ENCODE measurements at places on chromosomes 16 and 17.
A peak's percentile ranks its signal among the peaks of the same experiment; 100 is the strongest.

DNA sequence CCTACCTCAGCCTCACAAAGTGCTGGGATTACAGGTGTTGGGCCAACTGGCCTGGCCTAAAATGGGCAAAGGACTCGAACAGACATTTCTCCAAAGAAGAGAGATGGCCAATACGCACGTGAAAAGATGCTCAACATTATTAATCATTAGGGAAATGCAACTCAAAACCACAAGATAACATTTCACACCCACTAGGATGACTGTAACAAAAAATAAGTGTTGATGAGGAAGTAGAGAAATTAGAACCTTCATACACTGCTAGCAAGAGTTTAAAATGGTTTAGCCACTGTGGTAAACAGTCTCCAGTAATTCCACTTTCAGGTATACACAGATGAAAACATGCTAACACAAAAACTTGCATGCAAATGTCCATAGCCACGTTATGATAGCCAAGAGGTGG is 5.7 kb downstream of the TMED6 start:
- no peak for DNase-seq

DNA sequence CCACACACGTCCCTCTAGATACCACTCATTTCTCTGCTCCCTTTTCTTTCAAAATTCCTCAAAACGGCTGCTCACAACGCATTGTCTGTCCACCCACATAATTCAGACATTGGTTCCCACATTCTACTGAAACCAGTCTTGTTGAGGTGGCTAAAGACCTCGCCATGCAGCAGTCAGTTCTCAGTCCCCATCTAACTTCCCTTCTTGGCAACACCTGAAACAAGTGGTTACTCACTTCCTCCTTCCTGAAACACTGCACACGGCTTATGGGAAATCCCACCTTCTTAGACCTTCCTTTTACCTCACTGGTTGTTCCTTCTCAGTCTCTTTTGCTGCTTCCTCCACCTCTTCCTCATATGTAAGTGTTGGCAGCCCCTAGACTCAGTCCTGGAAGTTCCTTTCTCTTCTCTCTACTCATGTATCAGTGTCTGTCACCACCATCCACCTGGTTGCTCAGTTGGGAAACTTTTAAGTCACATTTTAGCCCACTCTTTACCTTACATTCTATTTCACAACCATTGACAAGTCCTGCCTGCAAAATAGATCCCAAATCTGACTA is 277.1 kb downstream of the CEP112 start:
- DNase-seq, result no peak

DNA sequence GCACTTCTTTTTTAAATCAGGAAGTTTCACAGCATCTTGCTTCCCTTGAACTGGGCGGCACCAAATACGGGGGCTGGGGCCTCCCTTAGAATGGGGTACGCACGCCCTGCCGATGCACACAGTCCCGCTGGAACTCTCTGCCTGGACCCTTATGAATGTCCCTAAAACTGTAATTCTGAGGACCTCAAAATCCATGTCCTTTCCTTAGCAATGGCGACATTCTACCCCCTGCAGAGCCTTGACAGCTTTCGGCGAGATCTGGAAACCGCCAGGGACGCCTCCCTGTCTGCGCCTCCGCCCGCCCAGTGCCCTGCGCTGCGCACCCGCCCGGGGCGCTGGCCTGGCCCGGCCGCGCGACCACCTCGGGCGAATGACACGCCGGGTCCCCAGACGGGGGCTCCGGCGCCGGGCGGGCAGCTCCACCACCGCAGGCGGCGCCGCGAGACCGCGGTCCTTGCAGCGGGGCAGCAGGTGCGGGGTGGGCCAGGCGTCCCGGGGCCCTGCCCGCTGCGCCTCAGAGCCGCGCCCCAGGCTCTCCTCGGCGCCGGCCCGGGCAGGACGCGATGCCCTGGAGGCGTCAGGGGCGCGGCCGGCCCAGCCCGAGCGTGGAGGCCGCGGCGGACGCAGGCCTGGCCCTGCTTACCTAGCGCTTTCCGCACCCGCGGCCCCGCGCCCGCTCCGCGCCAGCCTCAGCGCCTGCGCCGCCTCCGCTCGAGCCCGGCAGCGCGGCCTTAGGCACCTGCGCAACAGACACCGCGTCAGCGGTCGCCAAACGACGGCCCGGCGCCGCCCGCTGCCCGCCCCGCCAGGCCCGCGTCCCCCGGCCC is 548 bp downstream of the HAGH start:
- DNase-seq, result peak; percentile 52

GRCh38 chr16:67170168-67170948 is at the start of gene NOL3:
Gene NOL3, plus strand, starts transcription at chr16:67170538.
- DNase-seq, result peak; percentile 48

DNA sequence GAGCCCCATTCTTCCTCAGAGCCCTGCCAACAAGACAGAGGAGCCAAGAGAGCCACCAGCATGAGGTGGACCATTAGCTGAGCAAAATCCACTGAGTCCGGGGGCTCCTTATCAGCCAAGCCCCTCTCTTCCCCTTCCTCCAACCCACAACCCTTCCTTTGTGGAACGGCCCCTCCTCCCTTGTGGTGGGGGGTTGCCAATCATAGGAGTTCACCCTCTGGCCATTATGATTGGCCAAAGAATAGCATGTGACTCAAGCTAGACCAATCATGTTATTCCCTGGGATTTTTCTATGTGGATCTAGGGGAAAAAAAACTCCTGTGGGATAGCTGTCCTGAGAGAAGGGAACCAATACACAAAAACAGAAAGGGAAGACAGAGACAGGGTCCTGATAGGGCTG is 120.5 kb downstream of the C16orf95 start:
- DNase-seq, result no peak

DNA sequence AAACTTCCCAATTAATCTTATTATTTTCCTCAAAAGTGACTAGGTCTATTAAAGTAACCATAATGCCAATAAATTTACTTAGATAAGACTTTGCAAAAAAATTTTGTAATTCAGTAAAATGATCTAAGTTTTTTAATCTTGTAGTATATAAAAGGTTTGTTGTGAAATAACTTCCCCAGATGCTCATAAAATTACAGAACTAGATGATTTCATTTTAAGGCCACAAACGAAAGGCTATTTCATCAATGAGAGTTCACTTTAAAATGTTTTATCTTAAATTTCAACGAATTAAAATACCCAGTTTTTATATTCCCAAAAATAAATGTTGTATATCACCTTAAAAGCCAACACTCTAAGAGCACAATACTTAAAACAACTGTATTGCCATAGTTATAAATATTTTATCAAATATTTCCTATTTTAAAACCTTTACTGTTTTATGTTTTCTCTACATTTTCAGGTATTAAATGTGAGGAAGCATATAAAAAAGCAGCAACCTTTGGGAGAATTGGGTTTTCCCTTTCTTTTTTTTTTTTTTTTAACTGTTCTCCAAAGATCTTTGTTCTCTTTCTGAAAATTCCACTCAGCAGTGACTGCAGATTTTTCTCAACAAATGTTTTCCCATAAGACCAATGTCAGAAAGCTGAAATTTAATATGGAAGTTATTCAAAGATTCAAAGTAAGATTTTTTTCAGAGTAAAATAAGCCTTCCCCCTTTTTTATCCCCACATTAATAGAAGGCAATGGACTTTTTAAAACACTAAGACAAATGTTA is 169.9 kb downstream of the CYB561 start:
- no peak for DNase-seq

DNA sequence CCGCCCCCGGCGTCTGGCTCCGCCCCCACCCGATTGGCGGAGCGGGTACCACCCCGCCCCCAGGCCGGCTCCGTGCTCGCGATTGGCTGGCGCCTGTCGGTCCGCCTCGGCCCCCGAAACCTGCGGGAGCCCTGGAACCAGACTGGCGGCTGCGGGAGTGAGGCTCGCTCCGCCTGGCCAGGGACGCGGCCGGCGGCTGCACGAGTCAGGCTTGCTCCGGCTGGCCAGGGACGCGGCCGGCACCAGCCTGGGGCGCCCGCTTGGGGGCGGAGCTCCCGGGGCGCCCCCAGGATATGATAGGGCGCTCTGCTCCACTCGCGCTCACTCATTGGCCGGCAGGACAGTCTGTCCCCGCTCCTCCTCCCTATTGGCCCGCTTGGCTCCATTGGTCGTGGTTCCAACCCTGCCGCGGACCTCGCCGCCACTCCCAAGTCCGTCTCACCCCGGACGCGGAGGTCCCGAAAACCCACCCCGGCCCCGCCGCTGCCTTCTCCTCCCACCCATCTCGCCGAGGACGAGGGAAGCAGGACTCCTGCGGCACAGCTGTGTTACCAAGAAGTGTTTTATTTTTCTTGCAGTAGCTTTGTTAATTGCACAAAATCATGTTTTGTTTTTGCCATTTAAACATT is 340 bp upstream of the ROGDI start:
- DNase-seq, result peak; percentile 82

DNA sequence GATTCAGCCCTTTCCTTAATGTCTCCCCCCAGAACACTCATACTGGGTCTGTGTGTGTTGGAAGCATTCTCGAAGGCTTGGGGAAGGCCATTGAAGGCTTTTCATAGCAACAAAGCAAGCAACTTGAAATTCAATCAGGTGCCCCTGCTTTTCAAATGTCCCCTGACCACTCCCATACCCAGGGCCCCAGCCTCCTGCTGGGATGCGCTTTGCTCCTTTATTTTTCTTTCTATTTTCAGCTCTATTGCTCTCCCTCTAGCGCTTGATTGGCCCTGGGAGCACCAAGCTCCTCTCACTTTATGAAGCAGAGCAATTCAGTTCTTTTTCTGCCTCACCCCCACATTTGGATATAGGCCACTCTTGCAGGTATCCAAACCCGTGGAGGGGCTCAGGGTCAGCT is 92.0 kb downstream of the WSCD1 start:
- no peak for DNase-seq

DNA sequence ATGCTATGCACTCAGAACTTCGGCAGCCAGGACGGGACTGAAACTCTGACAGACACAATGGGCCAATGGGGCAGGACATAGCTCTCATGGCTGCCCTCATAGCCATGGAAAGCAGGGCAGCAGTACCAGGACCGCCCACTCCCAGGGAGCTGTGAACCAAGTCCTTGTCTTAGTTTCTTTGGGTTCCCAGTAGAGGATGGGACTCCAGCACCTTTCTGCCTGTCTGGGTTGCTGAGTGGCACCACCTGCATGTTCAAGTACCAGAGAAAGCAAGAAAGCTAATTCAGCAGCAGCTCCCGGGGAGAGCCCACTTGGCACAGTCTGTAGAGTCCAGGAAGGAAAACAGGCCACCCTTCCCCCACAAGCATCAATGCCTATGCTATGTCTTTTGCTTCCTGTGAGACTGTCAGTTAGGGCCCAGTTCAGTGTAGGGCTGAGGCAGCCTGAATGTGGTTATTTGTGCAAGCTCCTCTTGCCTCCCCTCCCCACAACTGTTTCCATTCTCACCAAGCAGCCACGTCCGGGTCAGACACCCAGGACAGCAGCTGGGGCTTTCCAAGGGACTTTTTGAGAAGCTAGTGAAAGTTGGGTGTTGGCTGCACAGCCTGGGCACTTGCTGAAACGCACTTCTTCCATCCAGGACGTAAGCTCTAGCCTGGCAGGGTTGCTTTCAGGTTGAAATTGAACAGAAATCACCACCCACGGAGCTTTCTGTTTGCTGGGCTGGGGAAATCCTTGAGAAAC is 7.8 kb downstream of the SUPT4H1 start:
- DNase-seq, result peak; percentile 78

GRCh38 chr16:22929461-22929860 is 115.5 kb downstream of the HS3ST2 start:
- DNase-seq, result no peak

DNA sequence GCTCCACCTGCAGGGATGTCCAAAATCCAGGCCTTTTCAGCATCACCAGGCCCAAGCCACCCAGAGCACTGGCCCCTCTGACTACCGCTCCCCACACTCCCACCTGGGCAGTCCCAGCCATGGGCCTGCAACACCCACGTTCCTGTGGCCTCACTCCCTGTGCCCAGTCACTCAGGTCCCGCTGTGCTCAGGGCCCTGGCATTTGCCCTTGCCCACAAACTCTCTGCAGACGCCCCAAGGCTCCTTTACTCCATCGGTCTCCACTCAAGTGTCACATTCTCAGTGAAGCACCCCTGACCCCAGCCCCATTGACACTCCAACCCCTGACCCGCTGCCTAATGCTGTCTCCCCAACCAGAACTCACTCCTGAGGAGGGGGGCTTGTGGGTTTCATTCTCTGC is 23.6 kb downstream of the MPG start:
- no peak for DNase-seq

- DNase-seq, result peak; percentile 82
Observed at GRCh38 chr17:42067371-42068091, 17.1 kb upstream of the C17orf113 start.

GRCh38 chr17:81431545-81432482 is 36.6 kb downstream of the BAHCC1 start:
- DNase-seq, result no peak

DNA sequence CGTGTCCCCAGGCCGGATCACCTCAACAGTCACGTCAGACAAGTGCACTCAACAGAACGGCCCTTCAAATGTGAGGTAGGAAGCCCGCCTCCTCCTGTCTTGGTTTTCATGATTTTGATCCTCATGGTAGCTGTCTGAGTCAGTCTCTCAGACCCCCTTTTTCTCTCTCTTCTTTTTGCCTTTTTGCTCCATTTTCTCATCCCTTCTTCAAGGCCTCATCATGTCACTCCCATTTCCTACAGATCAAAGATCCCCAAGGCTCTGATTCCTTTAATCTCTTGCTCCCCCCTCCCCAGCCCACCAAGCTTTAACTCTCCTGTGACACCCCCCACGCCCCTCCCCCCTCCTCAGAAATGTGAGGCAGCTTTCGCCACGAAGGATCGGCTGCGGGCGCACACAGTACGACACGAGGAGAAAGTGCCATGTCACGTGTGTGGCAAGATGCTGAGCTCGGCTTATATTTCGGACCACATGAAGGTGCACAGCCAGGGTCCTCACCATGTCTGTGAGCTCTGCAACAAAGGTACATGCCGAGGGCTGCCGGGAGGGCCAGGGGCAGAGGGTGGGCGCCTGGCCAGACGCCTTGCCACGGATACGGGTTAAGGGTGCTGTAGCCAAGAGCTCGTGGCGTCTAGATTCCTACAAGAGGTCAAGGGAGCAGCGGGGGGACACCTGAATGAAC is 2.0 kb downstream of the MAZ start:
- no peak for DNase-seq
